ENCODE measurements at places on chromosomes 16 and 17.
A peak's percentile ranks its signal among the peaks of the same experiment; 100 is the strongest.

- DNase-seq = no peak
These were observed 42.3 kb downstream of the BPTF start for GRCh38 chr17:67867591-67867990.

DNA sequence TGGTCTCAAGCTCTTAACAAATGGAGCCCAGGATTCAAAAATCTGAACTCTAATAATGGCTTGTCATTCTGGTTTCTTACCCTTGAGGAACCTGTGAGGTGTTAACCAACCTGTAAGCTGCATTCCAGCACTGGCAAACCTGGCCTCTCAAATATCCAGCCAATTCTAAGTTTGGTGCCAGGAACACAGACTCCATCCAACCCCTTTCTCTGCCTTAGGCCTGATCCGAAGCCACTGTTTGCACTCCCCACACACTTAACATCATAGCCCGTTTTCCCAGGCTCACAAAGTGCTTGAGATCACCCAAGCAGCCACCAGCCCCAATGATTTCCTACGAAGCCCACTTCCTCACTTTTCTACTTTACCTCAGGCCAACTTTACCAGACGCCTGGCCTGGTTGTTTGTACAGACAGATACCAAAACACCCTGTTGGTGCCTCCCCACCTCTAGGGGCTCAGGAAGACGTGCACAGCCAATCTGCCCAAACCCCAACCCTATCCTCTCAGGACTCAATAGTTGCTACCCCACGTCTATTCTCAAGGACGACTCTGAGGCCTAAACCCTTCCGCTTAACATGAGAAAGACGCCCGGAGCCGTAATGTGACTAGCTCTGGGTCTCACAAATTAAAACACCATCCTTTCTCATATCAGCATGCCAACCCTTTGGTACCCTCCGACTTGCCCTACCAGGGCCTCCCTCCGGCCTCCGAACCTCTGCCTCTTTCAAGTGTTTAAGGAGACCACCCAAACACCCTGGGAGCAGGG, 3.2 kb upstream of the PER1 start:
- no peak for DNase-seq

GRCh38 chr17:74390680-74391653, 23.7 kb downstream of the GPR142 start:
- no peak for DNase-seq

- DNase-seq = no peak
These were observed 1.8 kb downstream of the SALL1 start for GRCh38 chr16:51149251-51149661.

GRCh38 chr17:27602721-27603420, 28.1 kb upstream of the LGALS9 start:
- peak; percentile 82 for DNase-seq

DNA sequence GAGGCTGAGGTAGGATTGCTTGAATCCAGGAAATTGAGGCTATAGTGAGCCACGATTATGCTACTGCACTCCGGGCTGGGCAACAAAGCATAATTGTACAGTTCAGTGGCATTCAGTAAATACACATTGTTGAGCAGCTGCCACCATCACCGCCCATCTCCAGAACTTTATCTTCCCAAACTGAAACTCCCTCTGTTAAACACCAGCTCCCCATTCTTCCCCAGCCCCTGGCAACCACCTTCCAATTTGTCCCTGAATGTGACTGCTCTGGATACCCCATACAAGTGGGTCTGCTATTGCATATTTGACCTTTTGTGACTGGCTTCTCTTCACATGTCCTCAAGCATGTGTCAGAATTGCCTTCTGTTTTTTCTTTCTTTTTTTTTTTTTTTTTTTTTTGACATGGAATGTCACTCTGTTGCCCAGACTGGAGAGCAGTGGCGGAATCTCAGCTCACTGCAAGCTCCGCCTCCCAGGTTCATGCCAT, 2.9 kb downstream of the RPL38 start:
- peak; percentile 33 for DNase-seq

DNA sequence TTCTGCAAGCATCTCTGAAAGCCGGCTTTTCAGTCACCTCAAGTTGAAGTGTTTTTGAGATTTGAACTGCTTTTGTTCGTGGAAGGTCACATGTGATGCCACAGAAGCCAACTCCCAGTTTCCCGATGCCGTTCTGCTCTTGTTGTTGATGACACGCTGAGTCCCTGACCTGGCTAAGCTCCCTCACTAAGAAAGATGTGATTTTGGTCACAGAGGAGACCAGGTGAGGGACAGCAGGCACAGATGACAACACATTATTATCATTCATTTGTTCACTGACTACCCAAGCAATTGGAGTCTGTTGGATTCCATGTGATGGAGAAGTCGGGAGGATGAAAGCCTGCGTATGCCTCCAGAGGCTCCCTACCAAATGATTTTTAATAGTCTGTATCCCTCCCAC, 822.4 kb upstream of the RBFOX1 start:
- no peak for DNase-seq

GRCh38 chr17:79361873-79362771, 248.7 kb downstream of the RBFOX3 start:
- DNase-seq = no peak

- DNase-seq = no peak
These were observed 476 bp upstream of the LPCAT2 start for GRCh38 chr16:55508271-55508921.

DNA sequence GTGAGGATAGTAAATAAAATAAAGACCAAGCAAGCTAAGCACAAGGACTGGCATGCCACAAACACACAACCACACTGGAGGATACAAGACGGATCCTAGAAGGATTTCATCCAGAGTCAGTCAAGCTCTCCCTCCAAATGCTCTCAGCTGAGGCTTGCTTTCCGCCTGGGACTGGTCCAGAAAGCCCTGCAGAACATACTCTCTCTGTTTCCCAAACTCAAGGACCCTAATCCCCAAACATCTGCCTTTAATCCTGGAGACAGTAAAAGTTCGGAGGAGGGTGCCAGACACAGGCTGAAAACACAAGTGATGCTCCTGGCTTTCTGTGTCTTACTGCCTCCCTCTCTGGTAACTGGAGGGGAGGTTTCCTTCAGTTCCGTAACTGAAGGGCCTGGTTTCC, 5.3 kb upstream of the HSD11B2 start:
- DNase-seq = no peak

DNA sequence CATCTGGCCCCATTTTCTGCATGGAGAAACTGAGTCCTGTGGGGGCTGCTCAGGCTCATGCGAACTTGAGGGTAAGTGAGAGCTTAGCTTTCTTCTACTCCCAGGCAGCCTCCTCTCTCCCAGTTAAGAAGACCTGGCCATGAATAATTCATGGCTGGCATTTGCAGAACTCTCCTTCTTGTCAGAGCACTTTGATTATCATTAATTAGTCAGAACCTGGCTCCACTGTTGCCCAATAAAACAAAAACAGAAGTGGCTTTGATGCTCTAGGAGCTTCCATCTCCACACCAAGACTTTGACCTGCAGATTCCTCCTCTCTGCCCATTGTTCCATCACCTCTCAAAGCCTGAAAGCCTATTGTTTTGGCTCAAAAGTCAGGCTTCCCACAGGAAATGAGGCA, 45.5 kb upstream of the CDH3 start:
- no peak for DNase-seq

DNA sequence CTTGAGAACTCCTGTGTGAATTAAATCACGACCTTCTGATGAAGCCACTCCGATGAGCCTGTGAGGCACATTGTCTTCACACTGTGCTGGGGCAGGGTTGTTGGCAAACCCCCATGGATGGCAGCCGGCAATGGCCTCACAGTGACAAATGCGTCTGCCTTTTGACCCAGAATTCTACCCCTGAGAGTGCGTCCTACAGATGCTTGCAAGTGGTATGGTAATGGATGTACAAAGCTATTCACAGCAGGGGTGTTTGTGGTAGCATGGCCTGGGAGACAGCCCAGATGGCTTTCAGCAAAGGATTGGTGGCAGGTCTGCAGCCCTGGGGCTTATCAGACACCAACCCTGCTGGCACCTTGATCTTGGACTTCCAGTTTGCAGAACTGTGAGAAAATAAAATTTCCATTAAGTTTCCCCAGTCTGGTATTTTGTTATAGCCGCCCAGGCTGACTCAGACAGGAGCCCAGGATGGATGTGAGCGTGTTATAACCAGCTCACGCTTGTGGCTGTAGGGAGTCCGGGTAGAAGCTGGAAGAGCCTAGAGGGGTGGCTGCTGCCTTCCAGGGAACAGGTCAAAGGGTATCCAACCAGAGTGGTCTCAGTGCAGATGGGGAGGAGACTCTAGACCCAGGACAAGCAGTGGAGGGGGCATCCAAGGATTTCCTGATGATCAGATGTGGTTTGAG, 10.1 kb downstream of the AFMID start:
- no peak for DNase-seq

- DNase-seq = no peak
These were observed 3.8 kb downstream of the EMP2 start for GRCh38 chr16:10576390-10577304.

DNA sequence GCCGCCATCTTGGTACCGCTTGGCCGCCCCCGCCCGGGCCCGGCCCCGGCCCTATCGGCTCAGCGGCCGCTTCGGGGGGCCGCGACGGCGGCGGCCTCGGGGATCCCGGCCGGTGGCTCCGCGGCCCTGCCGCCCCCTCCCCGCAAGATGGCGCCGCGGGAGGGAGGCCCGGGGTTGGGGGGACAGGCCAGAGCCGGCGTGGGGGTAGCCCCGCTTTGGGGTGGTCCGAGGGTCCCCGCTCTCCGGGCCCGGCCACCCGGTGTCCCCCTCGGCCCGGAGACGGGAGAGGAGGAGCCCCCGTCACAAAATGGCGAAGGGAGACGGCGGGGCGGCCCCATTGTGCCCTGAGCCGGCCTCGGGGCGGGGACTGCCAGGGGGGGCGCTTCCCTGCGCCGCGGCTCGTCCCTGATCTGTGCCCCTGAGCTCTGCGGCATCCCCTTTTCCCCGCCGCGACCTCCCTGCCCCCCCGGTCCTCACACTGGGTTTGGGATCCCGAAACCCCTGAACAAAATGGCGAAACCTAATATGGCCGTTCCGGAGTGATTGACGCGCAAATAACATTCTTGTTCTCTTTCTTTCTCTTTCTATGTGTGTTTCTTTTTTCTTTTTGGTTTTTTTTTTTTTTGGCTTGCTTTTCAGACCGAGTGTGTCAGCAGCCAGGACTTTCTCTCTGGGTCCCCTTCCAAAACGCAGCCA, 986 bp downstream of the HAPSTR1 start:
- peak; percentile 73 for DNase-seq

- no peak for DNase-seq
These were observed 142.6 kb upstream of the CIBAR2 start for GRCh38 chr16:85254921-85255320.

- DNase-seq = peak; percentile 67
These were observed 634 bp downstream of the KANSL1 start for GRCh38 chr17:46192439-46193150.

GRCh38 chr16:66342294-66342900, 24.1 kb upstream of the CDH5 start:
- DNase-seq = peak; percentile 37

DNA sequence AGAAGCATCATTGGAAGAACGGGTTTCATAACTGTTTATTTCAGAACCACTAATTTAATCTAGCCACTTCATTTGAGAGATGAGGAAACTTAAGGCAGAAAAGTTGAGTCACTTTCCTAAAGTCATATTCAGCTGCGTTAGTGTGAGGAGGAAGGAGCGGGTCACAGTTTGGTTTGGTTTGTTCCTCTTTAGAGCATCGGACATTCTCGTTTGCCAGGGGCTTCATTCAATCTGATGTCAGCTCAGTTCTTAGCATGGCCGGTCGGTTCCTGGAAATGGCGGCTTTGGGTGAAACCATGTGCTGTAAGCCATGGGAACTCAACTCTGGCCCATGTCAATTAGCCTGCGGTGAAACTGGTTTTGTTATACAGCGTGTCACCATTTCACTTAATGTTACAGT, 186.5 kb downstream of the LGALS9B start:
- DNase-seq = peak; percentile 37

DNA sequence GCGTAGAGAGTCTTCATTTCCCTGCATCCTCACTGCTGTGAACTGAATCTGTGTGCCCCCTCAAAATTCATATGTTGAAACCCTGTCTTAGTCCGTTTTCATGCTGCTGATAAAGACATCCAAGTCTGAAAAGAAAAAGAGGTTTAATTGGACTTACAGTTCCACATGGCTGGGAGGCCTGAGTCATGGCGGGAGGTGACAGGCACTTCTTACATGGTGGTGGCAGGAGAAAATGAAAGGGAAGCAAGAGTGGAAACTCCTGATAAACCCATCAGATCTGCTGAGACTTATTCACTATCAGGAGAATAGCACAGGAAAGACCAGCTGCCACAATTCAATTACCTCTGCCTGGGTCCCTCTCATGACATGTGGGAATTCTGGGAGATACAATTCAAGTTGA, 3.1 kb upstream of the CCDC42 start:
- no peak for DNase-seq

DNA sequence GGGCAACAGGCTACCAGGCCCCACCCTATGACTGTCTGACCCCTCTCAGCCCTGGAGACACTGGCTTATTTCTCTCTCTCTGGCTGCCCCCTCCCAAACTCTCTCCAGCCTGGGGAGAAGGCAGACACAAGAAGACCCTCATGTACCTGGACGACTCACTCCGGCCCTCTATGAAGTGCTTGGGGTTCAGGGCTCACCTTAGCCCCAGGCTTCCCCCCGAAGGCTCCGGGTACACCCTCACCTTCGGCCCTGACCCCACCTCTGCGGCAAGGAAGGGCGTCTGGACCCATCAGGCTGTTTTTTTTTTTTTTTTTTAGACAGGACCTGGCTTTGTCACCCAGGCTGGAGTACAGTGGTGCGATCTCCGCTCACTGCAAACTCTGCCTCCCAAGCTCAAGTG, 906 bp upstream of the CARMIL2 start:
- no peak for DNase-seq

GRCh38 chr16:62067182-62067581, 30.9 kb upstream of the CDH8 start:
- no peak for DNase-seq

DNA sequence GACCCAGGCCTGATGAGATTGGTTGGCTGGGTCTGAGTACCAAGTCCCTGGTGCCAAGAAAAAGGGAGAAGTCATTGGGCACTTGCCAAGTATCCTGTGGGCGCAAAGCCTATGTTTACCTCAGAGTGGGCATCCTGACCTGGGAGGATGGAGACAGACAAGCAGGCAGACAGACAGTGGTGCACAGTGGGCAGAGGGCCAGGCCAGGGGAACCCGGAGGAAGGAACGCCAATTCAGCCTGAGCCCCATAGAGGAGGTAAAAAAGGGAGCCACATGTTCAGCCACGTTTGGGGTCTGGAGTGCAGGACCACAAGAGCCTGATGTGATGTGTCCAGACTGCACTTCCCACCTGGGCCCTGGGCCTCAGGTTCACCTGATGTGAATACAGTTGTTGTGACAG, 5.4 kb downstream of the PHKG2 start:
- no peak for DNase-seq

DNA sequence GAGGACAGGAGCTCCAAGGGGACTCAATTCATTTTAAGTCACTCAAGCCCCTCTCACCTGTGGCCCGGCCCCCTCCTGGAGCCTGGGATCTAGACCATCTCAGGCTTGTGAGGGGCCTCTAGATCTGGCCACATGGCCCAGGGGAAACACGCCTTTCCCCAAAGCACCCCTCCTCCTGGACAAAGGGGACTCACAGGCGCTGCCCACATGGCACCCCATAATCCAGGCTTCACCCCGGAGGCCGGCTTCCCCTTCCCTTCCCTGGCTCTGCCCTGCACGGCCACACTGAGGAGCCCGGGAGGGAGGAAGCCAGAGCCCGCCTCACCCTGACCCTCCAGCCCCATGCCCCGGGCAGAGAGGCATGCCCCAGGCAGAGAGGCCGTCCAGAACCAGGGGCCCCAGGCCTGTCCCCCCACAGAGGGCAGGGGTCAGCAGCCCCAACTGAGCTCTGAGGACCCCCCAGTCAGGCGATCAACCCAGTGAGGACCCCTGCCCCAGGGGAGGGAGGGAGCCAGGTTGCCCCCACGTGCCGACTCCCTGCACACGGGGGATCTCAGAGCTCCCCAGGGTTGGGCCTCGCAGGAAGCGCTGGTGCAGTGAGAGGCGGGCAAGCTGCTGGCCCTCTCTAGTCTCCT, 10.9 kb downstream of the HS3ST6 start:
- no peak for DNase-seq
